SK-N-DZ (cell line): ENCODE measurements at places on chromosomes 2 and 18.

DNA sequence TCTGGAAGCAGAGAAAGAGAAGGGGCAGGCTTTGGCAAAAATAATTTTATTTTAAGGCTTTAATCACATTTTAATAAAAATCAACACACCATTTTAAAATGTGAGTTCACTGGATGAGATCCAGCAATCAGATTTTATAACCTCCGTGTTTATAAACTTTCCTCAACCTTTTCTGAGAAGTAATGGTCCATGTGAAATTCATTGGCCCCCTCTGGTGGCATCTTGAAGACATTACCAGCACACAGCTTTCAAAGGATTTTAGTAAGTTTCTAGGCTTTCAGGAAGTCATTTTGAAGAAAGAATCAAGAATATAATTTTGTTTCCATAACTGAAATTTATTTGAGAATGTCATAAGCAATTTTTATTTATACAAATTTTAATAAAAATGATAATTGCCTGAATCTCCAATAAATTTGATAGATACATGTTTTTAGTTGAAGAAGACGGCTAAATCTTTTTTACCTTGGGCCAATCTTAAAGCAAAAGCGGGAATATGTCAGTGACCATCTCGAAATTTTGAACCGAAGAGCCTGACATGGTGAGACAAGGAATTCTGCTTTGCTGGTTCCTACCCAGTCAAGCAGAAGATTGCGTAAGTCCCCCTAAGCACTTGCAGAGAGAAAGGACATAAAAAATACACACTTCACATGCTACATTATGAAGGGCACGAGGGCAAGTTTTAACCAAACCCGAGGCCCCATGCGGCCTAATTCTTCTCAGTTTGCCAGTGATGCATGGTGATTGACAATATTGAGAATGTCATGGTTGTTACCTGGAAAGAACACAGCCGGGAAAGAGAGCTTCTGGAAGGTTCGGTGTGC, 128.4 kb upstream of the CBLN2 start:
- peak; percentile 20 for DNase-seq

- no peak for DNase-seq
Observed at GRCh38 chr2:84373391-84373790, 85.7 kb downstream of the SUCLG1 start.

- no peak for DNase-seq
Observed at GRCh38 chr2:54613386-54613785, 110.1 kb upstream of the EML6 start.

DNA sequence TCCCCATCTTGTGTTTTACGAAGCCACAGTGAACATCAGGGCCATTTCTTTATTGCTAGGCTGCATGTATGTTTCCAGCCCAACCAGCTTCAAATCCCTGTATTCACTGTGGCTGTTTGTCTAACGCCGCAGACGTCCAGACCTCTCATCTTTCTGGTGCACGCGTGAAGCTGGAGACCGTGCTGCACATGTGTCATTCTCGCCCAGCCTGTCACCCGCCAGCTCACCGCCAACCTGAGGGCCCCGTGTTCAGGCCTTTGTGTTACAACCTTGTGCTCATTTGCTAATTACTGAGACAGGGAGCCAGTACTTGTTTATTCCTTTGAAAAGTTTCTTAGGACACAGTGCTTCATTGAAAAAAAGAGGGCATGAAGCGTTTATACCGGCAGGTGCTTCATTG, 21.4 kb downstream of the SALL3 start:
- DNase-seq: no peak

- no peak for DNase-seq
Observed at GRCh38 chr2:134216152-134216829, 37.6 kb upstream of the MGAT5 start.

DNA sequence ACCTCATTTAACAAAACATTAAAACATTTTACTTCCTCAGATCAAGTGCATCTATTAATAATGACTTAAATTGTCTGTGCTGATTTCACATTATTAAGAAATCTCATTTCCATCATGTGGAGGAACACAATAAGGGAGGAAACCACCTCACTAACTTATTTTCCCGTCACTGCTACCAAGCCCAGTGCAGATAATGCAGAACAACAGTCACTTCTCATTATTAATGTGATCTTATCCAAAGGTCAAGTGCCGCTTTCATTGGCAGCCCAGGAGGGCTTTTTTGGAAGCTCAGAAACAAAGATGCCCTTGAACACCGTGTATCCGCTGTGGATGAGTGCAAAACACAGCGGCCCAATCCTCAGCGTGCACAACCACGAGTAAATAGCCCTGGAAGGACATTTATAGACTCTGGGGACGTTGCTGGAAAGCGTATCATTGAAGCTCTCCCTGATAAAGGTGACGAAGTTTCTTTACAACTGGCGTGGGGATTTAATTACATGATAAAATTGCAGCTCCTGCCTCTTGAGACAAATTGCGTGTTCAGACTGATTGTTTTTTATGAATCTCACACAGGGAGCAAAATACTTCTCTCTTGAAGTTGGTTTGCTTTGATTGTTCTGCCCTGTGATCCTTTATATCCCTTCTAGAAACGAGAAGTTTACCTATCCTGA, 13.2 kb downstream of the ASB18 start:
- DNase-seq: no peak

- no peak for DNase-seq
Observed at GRCh38 chr2:86286516-86286915, 50.9 kb downstream of the REEP1 start.

DNA sequence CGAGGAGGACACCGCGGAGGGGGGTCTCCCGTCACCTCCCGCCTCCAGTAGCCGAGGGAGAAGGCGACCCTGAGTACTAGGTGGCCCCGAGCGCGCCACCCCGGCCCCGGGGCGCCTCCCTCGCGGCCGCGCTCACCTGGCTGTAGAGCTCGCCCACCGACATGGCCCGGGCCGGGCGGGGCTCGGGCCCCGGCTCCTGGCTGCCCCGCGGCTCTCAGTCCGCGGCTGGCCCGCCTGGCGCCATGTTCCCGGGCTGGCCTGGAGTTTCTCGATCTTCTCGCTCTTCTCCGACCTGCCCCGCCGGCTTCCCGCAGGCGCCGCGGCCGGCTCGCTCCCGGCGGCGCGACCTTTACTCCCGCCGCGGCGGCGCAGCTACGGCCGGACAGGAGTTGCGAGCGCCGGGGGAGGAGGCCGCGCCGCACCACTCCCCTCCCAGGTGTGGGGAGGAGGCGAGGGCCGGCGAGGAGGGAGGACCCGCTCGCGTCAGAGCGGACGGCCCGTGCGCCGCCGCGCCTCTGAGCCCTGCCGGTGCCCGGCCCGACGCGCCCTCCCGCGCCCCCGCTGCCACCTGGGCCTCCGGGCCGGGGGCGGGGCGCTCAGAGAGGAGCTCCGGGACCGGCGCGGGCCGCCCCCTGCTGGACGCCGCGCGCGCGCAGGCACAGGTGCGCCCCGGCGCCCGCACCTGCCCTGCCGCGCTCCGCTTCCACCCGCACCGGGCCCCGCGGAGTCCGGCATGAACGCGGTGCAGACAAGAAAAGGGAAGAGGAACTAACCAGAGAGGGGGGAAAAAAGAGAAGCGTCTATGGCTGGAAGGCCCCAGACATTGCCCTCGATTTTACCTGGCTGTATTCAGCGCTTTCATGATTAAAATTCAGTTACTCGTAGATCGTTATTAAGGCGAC, at the start of gene MYO5B:
TSS of gene MYO5B (minus strand) at position 517 of the 902 bp plus-strand sequence. CDS start at position 163, 354 bp downstream.
- no peak for DNase-seq

- no peak for DNase-seq
Observed at GRCh38 chr2:100632037-100632436, 69.2 kb downstream of the PDCL3 start.

GRCh38 chr2:191846515-191847476, at the start of gene CAVIN2:
Gene CAVIN2 (minus strand): TSS chr2:191847088. CDS start chr2:191846925, 163 bp downstream.
- DNase-seq: no peak

DNA sequence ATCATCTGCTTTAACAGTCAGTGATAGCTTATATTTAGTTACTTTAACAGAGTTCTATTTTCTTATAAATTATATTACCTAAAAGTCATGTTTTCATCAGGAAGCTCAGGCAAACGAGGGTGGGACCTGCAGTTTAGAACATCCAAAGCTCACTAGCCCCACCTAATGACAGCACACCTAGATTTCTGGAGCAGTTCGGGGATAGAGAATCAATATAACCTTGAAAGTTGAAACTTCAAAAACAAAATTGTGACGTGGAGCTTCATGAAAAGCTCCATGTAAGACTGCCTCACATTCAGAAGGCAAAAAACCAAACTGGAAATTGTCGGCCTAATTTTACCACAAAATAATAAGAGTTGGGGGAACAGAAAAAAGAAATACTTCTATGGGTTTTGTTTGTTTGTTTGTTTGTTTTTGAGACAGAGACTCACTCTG, 185.9 kb upstream of the CCDC150 start:
- peak; percentile 40 for DNase-seq

DNA sequence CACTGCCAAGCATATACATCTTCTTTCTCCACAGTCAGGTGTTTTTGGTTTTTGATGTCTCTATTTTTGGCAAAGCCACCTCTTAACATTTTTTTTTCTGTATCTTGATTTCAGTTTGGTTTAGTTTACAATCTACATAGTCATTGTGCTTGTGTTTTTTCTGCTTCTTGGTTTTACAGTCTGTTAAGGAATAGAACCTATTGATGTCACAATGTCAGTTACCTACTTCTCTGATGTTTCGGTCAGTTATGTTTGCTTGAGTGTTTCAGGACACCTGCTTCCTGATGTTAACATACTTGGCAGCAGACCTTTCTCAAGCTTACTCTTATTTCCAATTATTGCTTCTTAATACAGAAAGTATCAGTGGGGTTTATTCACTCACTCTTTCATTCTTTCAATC, 253.3 kb downstream of the SPAG16 start:
- no peak for DNase-seq

DNA sequence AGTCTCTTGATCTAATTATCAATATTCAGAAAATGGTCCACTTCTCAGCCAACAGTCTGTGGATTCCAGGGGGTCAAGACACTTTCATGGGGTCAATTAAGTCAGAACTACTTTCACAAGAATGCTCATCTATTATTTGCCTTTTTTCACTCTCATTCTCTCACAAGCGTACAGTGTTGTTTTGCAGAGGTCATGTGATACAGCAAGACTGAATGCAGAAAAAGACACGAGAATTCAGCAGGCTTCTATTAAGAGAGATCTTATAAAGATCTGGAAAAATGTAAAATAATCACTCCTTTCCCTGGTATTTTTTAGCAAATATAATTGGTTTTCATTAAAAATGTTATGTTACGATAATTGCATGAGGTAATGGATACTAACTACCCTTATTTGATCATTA, 8.7 kb downstream of the RPRD1A start:
- no peak for DNase-seq
